ENCODE measurements at places on chromosomes 1 and 21. TPM values are rescaled to one million over a fixed set of nuclear protein-coding genes. Genes with fewer than 3 reads are reported as not detected.

The XPR1 gene
- 21.9 TPM for total RNA-seq

The LCE1B gene
- total RNA-seq, result 0.11 TPM

The STRIP1 gene
- total RNA-seq, result 20.0 TPM

The FAM72A gene
- 2.8 TPM for total RNA-seq

The ACTA1 gene
- not detected for total RNA-seq

The USP21 gene
- 8.5 TPM for total RNA-seq

The PCBP3 gene
- 0.23 TPM for total RNA-seq

The SYNJ1 gene
- total RNA-seq, result 3.0 TPM

The PCP4L1 gene
- total RNA-seq, result not detected

The CLCA1 gene
- 0.08 TPM for total RNA-seq

The SFT2D2 gene
- 25.5 TPM for total RNA-seq

The SEC16B gene
- 0.72 TPM for total RNA-seq

The NLRP3 gene
- total RNA-seq, result 7.0 TPM

The CCDC185 gene
- total RNA-seq, result not detected

The CALML6 gene
- not detected for total RNA-seq

The RCSD1 gene
- 0.27 TPM for total RNA-seq

The PADI4 gene
- not detected for total RNA-seq

The PTCH2 gene
- not detected for total RNA-seq

The LORICRIN gene
- not detected for total RNA-seq

The RAVER2 gene
- total RNA-seq, result 5.9 TPM

The KRTAP10-11 gene
- total RNA-seq, result not detected

The TFF3 gene
- total RNA-seq, result not detected

The MARK1 gene
- total RNA-seq, result 7.1 TPM

The PRXL2B gene
- 15.2 TPM for total RNA-seq

The TNFRSF18 gene
- not detected for total RNA-seq

The RIMKLA gene
- total RNA-seq, result not detected

The ALX3 gene
- not detected for total RNA-seq

The ERG gene
- 0.04 TPM for total RNA-seq

The DPT gene
- not detected for total RNA-seq

The CFAP141 gene
- not detected for total RNA-seq

The RGS1 gene
- total RNA-seq, result not detected

The FCGR2B gene
- total RNA-seq, result not detected

The FCRL1 gene
- total RNA-seq, result not detected

The TMEM269 gene
- total RNA-seq, result not detected

The PKLR gene
- total RNA-seq, result 1.9 TPM

The CDC42 gene
- 313 TPM for total RNA-seq

The GJA8 gene
- total RNA-seq, result not detected

The CHRM3 gene
- total RNA-seq, result not detected

The RXFP4 gene
- total RNA-seq, result not detected

The TRNP1 gene
- 94.1 TPM for total RNA-seq

The REN gene
- total RNA-seq, result not detected

The NEK2 gene
- total RNA-seq, result 23.5 TPM

The SLC25A24 gene
- total RNA-seq, result 35.7 TPM

The CR1 gene
- total RNA-seq, result not detected

The PCNX2 gene
- total RNA-seq, result 11.2 TPM

The ABCG1 gene
- 2.3 TPM for total RNA-seq

The FCRL6 gene
- total RNA-seq, result not detected

The MFSD2A gene
- 67.8 TPM for total RNA-seq

The FCRL2 gene
- not detected for total RNA-seq

The DCDC2B gene
- total RNA-seq, result not detected

The GRHL3 gene
- 3.0 TPM for total RNA-seq

The RGL1 gene
- total RNA-seq, result 0.62 TPM

The IRF6 gene
- total RNA-seq, result 91.2 TPM

The PLA2G2D gene
- total RNA-seq, result not detected

The COL6A1 gene
- 10.2 TPM for total RNA-seq

The C8A gene
- total RNA-seq, result not detected

The KRTAP19-1 gene
- total RNA-seq, result not detected

The GSTM1 gene
- total RNA-seq, result 18.4 TPM

The CA6 gene
- total RNA-seq, result not detected
